Immature natural killer cell (primary cell): ENCODE measurements at places on chromosomes 5 and 9. TPM values are rescaled to one million over a fixed set of nuclear protein-coding genes. Genes with fewer than 3 reads are reported as not detected.
A peak's percentile ranks its signal among the peaks of the same experiment; 100 is the strongest.

Gene DDX4
- polyA plus RNA-seq = not detected

Gene AGXT2
- not detected for polyA plus RNA-seq

Gene ADGRV1
- polyA plus RNA-seq = 0.43 TPM

DNA sequence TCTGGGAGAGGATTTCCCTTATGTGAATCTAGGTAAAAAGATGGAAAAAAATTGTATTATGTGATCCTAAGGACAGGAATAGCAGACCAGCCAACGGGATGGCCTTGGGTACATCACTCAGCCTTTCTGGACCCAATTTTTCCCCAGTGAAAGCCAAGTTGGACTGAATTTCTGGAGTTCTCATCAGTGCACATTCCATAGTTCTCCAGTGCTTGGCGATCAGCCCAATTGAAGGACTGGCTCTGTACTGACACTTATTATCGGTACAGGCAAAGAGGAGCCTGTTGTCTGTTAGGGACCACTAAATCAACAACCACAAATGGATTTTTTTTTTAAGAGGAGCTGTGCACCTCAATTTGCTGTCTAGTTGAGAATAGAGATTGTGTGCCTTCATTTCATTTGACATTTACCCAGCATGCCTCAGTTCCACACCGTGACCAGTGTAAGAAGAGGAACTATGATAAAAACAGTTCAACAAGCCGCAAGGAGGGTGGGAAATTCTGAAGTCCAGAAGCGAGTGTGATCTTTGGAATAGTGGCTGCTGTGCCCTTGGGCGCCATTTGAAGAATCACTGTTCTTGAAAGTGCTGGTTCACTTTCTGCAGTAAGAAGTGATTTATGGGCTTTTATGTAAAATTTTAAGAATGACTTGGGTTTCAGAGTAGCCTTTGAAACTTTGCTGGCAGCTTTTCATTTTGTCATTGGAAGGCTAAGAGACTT is 8.0 kb downstream of the ARL10 start:
- no peak overlapping the region for H3K27ac ChIP-seq
- peaks cover 4% of the 10 kb centered on the region for H3K36me3 ChIP-seq
- no peaks in the 10 kb centered on the region for H3K4me1 ChIP-seq
- H3K4me3 ChIP-seq = no peak overlapping the region

DNA sequence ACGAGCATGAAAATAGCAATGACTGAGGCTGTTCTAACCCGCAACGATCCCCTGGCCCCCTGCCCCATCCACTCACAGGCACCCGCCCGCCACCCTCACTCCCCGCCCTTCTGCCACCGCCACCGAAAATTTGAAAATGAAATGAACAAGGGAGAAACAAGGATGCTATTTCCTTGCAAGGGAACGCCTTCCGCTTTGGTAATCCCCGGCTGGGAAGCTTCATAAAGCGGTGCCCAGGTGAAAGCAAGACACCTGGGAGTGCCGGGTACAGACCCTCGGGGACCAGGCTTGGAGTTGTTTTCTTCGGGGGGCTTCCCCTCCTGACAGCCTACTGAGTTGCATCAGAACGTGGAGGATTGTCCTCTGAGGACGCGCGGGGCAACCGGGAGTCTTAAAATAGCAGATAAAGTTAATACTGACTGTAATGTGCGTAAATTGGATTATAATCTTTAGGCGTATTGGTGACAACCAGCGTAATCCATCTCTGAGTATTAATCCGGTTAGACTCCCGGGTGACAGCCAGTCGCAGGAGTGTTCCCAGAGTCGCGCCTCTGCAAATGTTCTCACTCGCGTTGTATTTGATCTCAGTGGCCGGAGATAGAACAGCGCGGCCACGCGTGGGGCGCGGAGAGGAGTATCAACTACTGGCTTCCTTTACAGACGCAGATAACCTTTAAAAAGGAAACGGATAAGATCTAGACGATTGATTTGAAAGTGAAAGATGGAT is 885 bp upstream of the MLLT3 start:
- no peaks in the 10 kb centered on the region for H3K36me3 ChIP-seq
- DNase-seq = peak; percentile 73
- H3K27me3 ChIP-seq = peaks cover 20% of the 10 kb centered on the region

Gene RNF208
- polyA plus RNA-seq = not detected

GRCh38 chr9:124835026-124835557 is 18.2 kb upstream of the WDR38 start:
- no peak overlapping the region for H3K27ac ChIP-seq
- H3K4me3 ChIP-seq = no peak overlapping the region
- H3K27me3 ChIP-seq = peaks cover 7% of the 10 kb centered on the region
- no peaks in the 10 kb centered on the region for H3K36me3 ChIP-seq
- no peak for DNase-seq

DNA sequence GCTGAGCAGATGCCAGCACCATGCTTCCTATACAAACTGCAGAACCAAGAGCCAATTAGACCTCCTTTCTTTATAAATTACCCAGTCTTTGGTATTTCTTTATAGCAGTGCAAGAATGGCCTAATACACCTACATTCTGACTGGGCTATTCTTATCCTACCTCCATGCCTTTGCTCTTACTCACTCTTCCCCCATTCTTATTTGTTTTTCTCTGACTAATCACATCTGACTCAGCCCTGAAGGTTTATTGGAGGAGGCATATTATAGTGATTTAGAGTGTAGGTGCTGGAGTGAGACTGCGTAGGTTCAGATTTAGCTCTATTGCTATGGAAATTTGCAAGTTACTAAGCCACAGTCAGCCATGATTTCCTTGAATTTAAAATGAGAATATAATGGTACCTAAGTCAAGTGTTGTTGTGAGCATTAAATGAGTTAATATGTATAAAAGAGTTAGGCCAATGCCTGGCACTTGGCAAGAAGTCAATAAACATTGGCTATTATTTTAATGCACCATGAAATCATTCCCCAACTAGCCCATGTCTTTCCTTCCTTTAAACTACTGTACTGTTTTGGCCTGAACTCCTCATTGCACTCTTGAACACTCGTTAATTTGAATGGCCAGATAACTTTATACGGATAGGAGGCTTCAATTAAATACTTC is 531.2 kb upstream of the ZNF608 start:
- H3K27ac ChIP-seq = no peak overlapping the region
- H3K27me3 ChIP-seq = peaks cover 2% of the 10 kb centered on the region
- H3K4me1 ChIP-seq = no peaks in the 10 kb centered on the region
- DNase-seq = no peak
